ENCODE measurements at places on chromosomes 3 and 15.

GRCh38 chr15:61880084-61880483 lies 180.2 kb downstream of the VPS13C start:
- DNase-seq, result no peak

- DNase-seq, result no peak
Measured at GRCh38 chr3:159838938-159839337, 149.7 kb upstream of the IL12A start.

- DNase-seq, result no peak
Measured at GRCh38 chr15:86615411-86615810, 535.7 kb downstream of the AGBL1 start.

DNA sequence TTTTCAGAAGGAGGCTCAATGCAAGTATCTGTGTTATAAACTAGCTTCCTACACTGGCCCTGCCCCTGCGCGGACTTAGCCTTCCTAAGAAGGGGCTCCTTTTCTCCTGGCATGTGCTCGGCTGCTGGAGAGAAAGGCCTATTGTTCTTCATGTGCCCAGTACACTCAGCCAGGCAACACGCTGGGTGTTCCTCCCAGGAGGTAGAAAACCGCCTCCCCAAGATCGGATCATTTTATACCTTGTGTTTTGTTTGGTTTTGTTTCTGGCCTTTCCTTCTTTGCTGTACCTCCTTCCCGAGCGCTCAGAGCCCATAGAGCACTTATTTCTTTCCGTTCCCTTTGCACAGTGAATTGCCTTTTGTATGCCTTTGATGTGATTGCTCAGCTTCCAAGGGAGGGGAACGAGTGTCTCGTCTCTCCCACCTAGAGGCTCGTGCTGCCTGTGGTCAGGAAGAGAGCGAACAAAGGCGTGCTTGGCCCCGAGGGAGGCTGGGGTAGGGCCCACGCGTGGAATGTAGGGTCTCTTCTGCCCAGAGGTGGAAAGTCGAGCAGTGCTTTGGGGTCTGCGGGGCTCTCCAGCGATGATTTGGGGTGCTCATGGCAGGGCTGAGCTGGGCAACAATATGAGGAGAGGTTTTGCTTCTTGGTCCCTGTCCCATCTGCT lies 30.0 kb downstream of the CCNL1 start:
- no peak for DNase-seq

GRCh38 chr3:38317192-38317759 lies 29.3 kb upstream of the XYLB start:
- DNase-seq, result no peak

GRCh38 chr15:67918205-67918861 lies 78.5 kb upstream of the RNU6-1 start:
- no peak for DNase-seq

- DNase-seq, result no peak
Measured at GRCh38 chr3:146026547-146026946, 134.4 kb downstream of the PLOD2 start.

DNA sequence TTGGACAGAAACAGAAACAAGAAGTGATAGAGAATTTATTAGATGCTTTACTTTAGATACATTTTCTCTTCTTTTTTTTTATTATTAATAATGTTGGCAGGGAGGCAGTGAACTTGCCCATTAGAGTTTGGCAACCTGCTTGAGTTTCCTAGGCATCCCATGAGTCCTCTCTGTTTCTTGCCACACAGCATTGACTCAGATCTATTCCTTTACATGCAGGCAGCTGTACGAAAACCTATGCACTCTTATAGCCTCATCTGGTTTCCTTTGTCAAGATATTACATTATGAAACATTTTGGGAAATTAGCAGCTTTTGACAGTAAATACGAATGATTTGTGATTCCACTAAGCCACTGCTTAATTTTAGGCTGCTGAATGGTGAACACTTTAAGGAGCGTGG lies 23.3 kb downstream of the IL1RAP start:
- no peak for DNase-seq

DNA sequence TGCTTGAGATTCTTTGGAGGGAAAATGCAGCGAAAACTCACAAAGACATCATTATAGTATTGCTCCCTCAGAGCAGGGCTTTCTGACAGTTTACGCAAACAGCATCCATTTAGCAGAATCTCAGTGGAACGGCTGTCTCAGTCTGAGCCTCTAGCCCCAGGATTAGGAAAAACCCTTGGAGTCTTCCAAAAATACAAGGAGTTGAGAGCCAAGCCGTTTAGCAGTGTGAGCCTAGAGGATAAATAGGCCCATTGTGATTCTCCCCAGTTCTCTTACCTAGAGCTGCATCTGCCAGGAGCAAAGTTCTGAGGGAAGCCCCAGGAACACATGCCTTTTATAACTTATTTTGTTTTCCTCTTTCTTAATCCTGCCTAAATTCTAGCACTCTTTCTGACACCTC lies 359.6 kb downstream of the NTRK3 start:
- no peak for DNase-seq

DNA sequence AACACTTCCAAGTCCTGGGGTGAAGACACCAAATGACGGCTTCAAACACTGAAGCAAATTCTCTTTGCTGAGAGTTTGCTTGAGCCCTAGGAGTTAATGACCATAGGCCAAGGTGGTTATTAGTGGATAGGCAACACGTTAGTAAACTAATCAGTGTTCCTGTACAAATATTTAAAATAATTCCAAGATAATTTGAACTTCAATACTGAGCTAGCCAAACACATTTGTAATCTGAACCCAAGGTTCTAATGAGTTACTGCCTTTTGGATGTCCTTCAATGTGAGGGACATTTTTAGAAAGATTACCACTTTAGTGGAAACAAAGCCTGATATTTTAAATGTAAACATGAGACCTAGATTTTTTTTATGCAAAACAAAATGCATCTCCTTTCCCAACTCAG lies 94.6 kb downstream of the THRB start:
- no peak for DNase-seq

DNA sequence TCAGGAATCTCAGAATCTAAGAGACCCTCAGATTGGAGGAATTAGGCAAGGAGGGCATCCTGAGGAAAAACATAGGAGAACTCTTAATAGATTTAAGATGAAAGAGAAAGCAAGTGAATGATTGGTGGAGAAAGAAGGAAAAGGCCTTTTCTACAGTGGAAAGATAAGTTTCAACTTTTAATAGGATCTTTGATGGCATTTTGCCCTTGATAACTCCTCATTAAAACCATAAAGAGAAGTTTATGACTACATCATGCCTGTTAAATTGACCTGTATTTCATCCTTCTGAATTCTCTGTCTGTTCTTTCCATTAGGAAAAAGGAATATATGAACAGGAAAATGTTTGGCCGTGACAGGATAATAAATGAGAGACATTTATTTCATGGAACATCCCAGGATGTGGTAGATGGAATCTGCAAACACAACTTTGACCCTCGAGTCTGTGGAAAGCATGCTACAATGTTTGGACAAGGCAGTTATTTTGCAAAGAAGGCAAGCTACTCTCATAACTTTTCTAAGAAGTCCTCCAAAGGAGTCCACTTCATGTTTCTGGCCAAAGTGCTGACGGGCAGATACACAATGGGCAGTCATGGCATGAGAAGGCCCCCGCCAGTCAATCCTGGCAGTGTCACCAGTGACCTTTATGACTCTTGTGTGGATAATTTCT lies 30.1 kb downstream of the TIPARP start:
- no peak for DNase-seq

GRCh38 chr3:98680723-98681122 lies 82.4 kb upstream of the ST3GAL6 start:
- no peak for DNase-seq

DNA sequence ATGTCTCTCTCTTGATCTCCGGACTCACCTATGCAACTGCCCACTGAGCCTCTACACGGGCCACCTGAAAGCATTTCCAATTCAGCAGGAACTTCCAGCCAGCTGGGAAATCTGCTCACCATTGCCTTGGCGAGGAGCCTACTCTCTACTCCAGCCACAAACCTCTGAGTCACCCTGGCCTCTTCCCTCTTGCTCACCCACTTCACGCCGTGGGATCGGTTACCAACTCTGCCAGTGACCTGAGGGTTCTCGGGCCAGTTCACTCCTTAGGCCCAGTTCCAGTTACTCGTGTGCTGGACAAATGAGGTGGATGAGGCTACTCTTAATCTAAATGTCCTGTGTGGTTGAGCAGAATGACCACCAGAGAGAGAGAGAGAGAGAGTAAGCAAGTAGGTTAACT lies 70.1 kb downstream of the CEMIP start:
- DNase-seq, result peak; percentile 54

DNA sequence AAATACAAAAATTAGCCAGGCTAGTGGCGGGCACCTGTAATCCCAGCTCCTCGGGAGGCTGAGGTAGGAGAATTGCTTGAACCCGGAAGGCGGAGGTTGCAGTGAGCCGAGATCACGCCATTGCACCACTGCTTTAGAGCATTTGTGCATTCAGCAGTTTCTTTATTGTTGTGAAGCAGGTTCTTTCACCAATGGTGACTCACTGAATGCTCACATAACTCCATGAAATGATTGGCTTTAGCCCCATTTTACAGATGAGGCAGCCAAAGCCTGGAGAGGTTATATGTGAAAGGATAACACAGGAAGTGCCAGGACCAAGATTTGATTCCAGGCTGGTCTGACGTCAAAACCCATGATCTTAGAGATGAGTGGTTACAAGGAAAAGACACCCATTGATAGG lies 195.2 kb downstream of the SLCO3A1 start:
- DNase-seq, result no peak

DNA sequence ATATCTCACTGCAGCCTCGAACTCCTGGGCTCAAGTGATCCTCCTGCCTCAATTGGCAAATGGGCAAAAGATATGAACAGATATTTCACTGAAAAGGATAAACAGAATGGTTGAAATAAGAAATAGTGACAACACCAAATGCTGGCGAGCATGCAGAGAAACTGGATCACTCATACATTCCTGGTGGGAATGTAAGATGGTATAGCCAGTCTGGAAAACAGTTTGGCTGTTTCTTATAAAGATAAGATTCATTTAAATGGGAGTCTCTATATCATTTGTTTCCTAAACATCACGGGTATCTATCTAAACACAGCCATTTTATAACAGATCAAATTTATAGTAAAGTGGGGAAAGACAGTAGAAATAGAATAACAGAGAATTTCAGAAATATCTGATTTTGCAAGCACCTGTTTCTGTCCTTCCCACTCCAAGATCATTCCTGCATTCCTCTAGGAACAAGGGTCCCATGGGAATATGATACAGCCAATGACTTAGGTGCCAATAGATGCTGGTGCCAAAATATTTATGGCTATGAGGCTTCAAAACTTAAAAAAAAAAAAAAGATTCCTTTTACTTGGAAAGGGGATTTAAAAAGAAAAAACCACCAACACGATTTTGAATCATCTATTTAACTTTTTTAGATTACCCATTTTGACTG lies 9.9 kb upstream of the TFDP2 start:
- DNase-seq, result no peak

- DNase-seq, result no peak
Measured at GRCh38 chr15:80180986-80181385, 28.2 kb downstream of the FAH start.

DNA sequence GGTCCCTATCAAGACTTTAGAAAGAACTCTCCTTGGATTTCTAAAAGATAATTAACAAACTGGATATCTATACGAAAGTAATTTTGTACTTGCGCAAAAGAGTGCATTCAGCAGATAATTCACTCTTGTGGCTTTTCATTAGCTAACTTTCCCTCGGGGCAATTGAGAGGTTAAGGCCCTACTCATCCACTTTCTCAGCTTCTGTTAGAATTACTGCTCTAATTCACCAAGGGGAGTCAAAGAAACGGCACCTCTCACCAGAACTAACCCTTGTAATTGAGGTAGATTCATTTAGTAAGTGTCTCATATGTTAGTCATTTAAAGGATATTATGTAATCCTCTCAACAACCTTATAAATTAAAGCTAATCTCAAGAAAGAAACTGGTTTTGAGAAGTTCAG lies 22.5 kb upstream of the MB21D2 start:
- no peak for DNase-seq

- DNase-seq, result no peak
Measured at GRCh38 chr3:48398701-48399386, 26.8 kb downstream of the FBXW12 start.

DNA sequence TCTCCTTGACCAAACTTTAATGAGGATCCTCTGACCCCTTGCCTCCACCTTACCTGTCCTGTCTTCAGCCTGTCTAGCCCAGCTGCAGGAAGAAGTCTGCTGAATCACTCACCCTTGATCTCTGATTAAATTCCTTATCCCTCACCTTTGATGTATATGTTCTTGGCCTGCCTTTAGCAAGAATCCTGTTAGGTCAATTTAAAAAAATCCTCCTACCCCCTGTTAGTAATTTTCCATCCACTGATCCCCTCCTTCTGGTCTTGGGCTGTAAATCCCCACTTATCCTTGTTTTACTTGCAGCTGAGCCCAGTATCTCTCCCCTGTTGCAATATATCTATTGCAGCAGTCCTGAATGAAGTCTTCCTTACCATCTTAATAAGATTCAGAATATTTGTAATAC lies 39.0 kb downstream of the MYH15 start:
- no peak for DNase-seq

GRCh38 chr15:78032671-78033070 lies 44.8 kb downstream of the TBC1D2B start:
- DNase-seq, result no peak

DNA sequence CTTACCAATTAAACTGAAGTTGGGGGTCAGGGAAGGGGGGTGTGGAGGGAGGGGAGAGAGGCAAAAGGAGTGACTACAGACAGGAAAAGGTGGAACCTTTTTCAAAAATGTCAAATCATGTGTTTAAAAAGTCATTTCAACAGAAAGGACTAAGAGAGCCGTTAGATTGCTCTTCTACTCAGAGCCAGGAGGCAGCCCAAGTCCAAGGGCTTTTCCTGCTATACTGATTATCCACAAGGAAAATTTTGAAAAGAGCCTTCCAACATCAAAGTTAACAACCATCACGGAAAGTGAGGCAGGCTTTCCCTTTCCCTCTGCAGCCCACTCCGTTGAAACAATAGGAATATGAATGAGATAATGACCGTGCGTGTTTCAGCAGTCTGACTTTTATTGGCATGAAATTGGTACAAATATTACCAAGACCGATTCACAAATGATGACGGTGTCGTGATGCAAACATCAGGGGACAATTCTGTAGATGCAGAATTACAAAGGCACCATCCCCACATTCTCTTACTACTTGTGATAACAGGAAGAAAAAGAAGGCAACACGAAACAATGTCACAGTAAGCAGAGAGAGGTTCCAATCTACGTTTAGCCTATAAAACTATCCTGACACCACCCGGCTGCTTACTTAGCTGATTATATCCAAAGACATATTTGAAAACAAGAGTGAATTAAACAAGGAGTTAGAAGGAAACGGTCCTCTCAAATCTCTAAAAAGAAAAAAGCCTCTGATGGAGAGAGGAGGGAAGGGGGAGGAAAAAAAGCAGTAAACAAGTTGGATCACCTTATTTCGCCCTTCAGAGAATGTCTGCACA lies 453.7 kb downstream of the FOXP1 start:
- no peak for DNase-seq

Measured in AG09309 (cell line).